Inflammatory macrophage (primary cell): ENCODE measurements at places on chromosomes 2 and 18.
A peak's percentile ranks its signal among the peaks of the same experiment; 100 is the strongest.

DNA sequence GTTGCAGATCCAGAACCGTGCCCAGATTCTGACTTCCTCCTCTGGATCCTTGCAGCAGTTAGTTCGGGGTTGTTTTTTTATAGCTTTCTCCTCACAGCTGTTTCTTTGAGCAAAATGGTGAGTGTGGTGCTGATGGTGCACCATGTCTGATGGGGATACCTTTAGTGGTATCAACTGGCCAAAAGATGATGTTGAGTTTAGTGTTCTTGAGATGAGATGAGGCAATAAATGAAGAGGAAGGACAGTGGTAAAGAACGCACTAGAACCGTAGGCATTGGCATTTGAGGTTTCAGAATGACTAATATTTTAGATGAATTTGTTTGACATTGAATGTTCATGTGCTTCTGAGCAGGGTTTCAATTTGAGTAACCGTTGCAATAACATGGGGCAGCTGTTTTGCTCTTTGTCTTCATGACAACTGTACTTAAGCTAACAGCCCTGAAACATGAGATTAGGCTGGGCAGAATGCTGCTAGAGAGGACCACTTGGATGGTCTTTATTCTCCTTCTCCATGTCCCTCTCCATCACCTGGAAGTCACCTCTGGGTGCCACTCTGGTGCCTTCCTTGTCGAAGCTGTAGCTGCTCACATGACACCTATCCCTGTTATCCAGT lies 3.9 kb downstream of the CTLA4 start:
- peak; percentile 65 for DNase-seq

GRCh38 chr2:27522400-27522945 lies 25.8 kb downstream of the GCKR start:
- no peak for DNase-seq

DNA sequence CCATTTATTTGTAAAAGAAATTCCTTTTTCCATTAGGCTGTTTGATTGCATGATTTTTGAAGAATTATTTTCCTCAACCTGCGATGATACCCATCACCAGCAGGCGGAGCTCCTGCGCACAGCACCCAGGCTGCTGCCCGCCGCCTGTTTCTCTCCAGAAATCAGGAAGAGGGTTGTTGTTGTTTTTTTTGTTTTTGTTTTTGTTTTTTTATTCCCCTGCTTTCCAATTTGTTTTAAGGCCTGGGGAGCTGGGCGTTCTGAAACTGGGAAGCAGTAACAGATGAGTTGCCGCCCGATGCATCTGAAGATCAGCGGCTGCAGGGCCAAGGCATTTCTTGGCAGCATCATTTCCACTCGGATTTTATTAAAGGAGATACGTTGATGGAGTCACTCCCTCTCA lies 132.1 kb downstream of the MBP start:
- peak; percentile 76 for DNase-seq

- peak; percentile 33 for DNase-seq
Measured at GRCh38 chr2:217685255-217685605, 317.6 kb downstream of the TNS1 start.

- DNase-seq = no peak
Measured at GRCh38 chr2:130380096-130380934, 24.5 kb downstream of the PTPN18 start.

DNA sequence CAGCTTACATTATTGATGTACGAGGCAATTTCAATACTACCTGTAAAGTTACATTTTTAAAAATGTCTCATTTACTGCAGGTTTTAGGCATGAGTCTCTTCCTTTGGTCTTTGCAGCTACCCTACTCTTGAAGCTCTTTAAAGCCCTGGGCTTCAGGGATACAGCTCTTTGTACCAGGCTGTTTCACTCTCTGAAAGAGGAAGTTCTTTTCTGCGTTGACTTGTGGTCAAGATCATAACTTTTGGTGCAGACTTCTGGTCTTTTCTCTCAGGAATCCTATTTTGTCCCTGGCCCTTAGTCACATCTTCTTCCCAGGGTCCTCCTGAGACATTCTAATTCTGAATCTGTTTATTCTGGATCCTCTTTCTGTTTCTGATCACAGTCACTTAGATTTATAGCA lies 16.6 kb upstream of the HRH4 start:
- peak; percentile 28 for DNase-seq

DNA sequence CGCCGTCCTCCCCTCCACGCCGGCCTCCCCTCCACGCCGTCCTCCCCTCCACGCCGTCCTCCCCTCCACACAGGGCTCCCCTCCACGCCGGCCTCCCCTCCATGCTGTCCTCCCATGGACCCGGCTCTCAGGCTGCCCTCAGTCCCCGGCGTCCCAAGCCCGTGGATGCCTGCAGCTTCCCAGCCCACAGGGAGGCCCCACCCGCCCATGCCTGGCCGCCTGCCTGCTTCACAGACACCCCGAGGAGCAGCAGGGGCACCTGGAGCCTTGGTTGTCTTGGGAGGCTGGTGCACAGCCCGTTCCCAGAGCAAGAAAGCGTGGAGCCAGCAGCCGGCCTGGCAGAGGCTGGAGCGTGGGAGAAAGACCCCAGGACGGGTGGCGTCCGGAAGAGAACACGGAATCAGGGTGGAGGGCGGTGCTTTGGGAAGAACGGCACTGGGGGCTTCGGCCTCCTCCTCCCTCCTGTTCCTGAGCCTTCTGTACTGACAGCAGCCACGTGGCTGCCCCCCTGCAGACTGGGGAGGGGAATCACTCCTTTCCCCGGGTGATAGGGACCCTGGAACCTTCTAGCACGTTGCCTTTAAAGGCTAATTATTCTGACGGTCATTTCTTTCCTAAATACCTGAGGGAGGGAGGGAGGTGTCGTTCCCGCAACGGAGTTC lies 26.2 kb upstream of the KCNG2 start:
- DNase-seq = no peak

DNA sequence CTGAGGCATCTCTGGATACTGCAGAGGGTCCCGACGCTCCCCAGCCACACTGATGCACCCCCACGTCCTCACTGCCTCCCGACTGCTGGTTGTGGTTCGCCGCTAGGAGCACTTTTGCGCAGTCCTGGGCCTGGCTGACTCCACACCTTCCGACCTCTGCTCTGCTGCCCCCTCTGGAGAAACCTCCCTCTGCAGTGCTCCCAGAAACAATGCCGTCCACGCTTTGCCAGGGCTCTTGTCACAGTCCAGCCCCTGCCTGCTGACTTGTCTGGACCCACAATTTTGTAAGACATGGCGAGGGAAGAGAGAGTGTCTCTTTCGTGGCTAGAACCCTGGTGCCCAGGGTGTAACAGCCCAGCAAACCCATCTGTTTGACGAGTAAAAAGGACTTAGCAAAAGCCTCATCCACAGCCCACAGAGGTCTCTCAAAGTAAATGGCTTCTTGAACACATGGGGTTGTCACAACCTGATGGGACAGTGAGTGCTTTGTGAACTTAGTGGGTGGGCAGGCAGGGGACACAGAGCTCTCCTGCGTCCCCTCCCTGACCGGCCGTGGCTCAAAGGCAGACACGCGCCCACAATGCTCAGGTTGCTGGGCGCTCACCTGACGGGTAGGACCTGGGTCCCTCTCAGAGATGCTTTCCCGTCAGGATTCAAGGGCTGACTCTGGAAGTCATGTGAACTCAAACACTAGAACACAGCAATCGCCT lies 4.0 kb downstream of the COPS9 start:
- no peak for DNase-seq

DNA sequence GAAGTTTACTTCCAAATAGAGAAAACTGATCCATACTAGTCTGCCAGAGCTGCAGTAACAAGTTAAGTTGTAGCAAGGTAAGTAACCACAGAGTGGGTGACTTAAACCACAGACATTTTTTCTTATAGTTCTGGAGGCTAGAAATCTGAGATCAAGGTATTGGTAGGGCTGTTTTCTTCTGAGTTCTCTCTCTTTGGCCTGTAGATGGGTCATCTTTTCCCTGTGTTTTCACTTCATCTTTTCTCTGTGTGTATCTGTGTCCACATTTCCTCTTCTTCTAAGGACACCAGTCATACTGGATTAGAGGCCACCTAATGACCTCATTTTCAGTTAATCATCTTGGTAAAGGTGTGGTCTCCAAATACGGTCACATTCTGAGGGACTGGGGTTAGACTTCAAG lies 142.9 kb upstream of the MEX3C start:
- DNase-seq = no peak

- no peak for DNase-seq
Measured at GRCh38 chr18:39870591-39870990, 2084.4 kb upstream of the PIK3C3 start.

DNA sequence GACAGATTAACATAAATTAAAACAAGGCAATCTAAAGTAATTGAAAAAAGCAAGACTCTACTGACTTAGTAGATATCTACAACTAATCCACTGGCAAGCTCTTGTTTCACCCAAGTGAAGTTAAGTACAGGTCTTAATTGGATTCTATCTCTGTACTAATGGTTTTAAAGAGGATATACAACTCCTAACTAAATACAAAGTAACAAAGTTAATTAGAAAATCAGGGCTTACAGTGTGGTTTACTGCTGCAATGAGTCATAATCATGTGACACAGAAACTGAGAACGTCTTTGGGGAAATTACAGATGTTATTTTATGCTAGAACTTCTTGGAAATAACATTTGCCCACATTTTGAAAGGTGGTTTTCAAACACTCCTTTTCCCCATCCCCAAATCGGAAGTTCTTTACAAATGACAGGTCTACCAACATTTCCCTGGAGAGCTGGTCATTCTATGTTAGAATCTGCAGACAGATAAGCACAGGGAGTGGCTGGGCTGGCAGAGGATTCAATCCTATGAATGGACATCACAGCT lies 245.3 kb downstream of the STK39 start:
- peak; percentile 45 for DNase-seq

- DNase-seq = no peak
Measured at GRCh38 chr18:46298511-46298910, 194.3 kb downstream of the HAUS1 start.

DNA sequence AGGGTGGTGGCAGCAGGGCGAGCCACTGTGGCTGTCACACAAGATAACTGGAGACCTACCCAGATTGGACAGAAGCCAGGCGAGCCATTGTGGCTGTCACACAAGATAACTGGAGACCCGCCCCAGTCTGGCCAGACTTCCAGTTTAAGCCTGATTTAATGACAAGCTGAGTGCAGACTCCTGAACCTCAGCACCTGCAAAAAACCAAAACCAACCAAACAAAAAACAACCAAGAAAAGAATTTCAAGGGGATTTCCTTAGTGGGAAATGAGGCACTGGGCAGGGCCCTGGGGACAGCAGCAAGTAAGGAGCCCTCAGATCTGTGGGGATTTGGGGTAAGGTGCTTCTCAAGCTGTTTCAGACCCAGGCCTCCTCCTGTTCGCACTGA lies 95.2 kb upstream of the BOD1L2 start:
- no peak for DNase-seq

DNA sequence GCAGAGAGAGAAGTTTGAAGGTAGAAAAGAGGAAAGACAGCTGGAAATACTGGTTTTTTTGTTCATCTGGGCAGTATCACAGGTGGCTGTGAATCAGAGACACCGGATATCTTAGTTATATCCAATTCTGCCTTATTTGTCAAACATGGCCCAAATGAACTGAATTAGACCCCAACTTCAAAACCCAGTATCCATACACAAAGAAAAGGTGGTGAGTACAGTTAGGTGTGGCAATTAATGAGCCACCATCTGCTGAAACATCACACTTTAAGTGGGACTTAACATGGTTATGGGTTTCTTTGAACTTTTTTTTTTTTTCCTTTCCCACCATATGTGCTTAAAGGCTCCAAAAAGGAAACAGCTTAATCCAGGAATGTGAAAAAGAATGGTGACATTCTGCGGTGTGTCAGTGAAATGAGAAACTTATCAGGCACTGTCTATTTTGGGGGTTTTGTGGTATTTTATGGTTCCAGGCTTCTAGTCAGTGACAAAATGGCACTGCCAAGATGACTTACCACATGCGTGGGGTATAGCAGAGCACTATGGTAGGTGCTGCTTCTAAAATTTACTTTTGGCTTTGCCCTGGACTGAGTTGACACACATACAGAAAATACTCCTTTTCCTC lies 5.0 kb upstream of the TMEM178A start:
- DNase-seq = no peak

GRCh38 chr18:61322265-61322873 lies 10.9 kb upstream of the CDH20 start:
- peak; percentile 24 for DNase-seq

- DNase-seq = no peak
Measured at GRCh38 chr18:27713738-27714095, 463.2 kb downstream of the CDH2 start.

DNA sequence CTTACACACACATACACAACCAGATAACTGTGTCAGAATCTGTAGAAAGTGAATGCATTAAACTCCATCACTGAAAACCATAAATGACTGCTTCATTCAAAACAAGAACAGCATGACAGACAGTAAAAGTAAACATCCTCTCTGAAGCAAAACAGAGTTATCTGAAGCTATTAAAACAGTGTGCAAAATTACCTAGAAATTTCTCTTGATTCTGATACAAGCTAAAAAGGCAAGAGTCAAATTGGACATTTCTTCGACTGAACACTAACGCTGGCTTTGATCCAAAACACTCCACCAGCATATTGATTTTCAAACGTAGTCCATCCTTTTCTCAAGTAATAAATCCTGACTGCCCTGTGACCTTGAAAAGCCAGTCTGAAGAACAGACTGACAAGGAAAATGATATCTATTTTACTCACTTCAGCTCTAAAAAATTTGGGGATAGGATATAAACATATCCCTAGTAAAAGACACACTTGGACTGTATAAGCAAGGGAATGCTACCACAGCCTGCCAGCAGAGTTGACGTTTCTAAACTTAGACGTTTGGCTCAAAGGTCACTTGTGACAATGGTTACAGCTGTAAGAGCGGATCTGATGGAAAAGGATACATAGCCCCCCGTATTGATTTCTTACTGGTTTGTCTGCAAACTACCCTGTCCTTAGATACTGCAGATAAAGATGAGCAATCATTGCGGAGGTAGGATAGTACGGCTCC lies 128.9 kb upstream of the ITGB6 start:
- no peak for DNase-seq

GRCh38 chr2:113134717-113135116 lies 7.3 kb downstream of the IL1RN start:
- no peak for DNase-seq

- peak; percentile 81 for DNase-seq
Measured at GRCh38 chr18:8615397-8616027, 6.3 kb downstream of the RAB12 start.

- DNase-seq = no peak
Measured at GRCh38 chr18:73503326-73503725, 635.5 kb upstream of the NETO1 start.

DNA sequence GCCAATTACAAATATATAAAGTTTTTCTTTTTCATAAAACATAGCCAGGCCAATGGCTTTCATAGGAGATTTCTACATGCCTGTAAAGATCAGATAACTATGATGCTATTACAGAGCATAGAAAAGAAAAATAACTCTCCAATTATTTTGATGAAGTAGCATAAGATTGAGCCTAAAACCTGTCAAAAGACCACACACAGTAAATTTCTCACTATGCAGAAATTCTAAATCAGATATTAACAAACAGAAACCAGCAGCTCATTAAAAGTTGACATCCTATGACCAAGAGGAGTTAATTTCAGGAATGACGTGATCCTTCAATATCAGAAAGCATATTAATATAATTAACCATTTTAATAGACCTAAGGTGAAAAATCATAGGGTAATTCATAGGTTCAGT lies 139.0 kb upstream of the PIEZO2 start:
- no peak for DNase-seq
